CD4-positive, alpha-beta T cell treated with Interleukin-6 for 4 hours (primary cell): ENCODE measurements at places on chromosomes 1 and 21.

DNA sequence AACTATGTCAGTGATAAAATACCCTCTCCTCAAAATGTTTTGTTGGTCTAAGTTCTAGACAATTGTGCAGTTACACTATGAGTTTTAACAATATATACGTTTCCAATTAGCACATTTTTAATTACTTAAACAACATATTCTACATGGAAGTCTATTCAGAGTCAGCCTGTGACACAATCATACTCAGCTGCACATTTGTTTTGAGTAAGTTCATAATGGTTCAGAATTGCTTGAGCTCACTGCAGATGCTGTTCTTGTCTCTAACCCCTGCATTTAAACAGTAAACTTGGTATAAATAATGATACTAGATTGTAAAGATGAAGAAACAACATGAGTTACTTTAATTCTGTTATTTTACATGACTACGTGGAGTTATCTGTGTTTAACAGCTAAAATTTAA is 30.6 kb downstream of the CDKN2C start:
- DNase-seq: no peak

DNA sequence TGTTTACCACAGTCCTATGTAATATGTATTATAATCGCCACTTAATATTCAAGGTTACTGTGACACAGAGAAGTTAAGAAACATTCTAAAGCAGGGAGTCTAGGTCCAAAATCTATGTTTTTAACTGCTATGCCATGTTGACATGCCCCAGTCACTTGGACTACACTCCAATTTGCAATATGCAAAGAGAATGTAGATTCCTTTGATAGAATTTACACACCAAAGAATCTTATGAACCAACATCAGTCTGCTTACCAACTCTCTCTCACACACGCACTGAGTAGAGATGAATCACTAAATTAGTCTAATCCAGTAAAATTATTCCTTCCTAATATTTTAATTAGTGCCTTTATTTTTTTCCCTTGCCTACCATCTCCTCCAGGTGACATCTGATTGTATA is 266.2 kb downstream of the OLFM3 start:
- DNase-seq: no peak

DNA sequence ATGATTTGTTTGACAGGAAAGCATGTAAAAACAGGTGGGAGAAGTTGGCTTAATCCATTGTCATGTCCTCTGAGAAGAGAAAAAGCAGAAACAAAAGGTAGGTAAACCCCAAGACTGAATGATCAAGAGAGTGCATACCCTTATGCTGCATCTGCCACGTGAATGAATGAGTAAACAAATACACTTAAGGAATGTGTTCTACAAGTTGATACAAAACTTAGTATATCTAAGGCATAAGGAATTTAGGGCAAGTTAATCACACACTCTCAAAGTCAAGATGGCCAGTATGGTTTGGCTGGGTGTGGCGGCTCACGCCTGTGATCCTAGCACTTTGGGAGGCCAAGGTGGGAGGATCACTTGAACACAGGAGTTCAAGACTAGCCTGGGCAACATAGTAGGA is 34.2 kb downstream of the HMCN1 start:
- no peak for DNase-seq

GRCh38 chr21:18340387-18340942 is 63.1 kb downstream of the TMPRSS15 start:
- no peak for DNase-seq

DNA sequence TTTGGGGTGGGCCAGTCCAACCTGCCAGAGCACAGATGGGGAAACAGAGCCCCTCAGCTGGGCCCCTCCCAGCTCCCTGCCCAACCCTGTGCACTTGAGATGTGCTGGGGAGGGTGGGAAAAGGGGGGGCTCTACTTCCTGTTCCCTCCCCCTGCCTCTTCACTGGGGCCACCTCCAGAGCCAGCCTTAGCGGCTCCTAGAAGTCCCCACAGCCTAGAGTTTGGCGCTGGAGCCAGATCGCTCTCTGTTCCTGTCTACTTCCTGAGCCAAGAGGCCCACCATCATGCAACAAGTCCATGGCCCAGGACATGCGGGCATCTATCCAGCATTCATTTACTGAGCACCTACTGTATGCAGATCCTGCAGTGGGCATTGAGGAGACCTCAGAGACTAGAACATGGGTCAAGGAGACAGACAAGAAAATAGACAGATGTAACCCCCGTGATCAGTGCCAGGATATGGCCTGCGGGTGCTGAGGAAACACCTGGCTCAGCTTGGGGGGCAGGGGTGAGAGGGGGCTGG is 144.1 kb downstream of the SYF2 start:
- DNase-seq: no peak

DNA sequence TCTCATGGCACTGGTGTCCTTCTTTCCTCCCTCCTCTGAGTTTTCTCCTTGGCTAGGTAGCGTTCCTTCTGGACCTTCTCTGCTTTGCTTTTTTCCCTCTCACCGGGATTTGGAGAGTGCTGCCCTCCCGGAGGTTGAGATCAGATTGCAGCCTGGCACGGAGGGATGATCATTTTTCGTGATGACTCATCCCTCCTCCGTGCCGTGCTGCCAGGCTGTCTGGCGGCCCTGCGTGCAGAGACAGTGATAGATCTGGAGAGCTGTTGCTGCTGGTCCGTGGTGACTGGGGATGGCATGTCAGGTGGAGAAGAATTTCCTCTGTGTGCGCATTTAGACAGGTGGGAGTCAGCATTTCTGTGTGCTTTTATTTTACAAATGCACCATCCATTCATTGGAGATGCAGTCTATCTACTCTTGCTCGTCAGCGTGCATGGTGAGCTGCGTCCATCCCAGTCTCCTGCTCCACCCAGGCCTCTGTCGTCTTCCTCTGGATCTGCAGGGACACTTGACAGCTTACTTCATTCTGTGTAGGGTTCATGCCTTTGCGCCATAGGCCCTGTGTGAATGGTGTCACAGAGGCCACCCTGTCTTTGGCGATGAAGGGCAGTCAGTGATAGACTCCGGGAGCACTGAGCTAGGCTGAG is 104.4 kb downstream of the PCBP3 start:
- DNase-seq: no peak

- no peak for DNase-seq
These were observed 27.4 kb downstream of the RRP15 start for GRCh38 chr1:218312509-218312908.

GRCh38 chr1:21614419-21615115 is 54.6 kb downstream of the RAP1GAP start:
- DNase-seq: no peak

DNA sequence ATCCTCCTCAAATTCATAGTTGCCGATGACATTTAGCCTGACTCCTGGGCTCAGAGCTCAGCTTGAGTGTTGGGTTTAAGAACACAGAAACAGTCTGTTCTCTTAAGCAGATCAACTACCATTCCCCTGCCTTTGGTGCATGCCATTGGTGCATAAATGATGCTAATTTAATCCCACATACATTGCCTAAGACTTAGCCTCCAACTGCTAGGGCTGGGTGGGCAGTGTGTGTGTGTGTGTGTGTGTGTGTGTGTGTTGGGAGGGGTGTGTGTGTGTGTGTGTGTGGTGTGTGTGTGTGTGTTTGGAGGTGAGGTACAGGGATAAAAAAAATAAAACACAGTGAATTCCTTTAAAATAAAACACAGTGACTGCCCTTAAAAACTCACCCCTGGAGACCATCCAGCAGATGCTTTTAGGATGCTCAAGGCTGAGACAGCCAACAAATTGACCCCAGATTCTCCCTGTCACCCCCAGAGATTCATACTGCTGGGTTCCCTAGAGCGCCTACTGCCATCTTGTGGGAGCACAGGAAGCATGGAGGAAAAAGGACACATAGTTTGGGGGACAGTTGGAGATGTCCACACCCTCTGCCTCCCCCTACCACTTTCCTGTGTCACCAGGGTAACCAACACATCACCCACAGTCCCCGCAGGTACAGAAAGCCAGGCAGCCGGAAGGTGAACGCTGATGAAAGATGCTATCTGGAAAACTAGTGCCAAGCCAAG is 30.6 kb downstream of the KLHDC7A start:
- no peak for DNase-seq

DNA sequence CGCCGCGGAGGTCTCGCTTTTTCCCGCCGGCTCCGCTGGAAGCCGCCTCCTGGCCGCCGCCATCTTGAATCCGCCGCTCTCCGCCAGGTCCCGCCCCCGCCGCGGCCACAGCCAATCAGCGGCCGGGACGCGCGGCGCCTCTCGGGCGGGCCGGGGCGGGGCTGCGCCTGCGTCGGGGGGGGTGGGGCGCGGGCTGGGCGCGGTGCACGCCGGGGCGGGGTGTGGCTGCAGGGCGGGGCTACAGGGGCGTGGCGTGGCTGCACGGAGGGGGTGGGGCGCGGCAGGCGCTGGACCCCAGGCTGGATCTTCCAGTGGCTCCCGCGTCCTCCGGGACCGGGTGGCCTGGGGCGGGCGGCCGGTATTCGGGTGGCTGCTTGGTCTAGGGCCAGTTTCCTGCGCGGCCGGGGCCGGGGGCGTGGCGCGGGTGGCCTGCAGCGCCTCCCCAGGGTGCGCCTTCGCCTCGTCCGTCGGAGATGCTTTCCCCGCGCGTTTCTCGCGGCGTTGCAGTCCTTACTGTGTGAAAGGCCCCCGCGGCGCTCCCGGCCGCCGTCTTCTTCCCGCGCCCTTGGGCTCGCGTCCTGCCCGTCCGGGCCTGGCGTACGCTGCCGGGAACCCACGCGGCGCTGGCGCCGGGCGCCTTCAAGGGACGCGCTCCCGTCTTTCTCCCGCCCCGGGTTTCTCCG is 575 bp downstream of the PCNT start:
- peak; percentile 90 for DNase-seq

DNA sequence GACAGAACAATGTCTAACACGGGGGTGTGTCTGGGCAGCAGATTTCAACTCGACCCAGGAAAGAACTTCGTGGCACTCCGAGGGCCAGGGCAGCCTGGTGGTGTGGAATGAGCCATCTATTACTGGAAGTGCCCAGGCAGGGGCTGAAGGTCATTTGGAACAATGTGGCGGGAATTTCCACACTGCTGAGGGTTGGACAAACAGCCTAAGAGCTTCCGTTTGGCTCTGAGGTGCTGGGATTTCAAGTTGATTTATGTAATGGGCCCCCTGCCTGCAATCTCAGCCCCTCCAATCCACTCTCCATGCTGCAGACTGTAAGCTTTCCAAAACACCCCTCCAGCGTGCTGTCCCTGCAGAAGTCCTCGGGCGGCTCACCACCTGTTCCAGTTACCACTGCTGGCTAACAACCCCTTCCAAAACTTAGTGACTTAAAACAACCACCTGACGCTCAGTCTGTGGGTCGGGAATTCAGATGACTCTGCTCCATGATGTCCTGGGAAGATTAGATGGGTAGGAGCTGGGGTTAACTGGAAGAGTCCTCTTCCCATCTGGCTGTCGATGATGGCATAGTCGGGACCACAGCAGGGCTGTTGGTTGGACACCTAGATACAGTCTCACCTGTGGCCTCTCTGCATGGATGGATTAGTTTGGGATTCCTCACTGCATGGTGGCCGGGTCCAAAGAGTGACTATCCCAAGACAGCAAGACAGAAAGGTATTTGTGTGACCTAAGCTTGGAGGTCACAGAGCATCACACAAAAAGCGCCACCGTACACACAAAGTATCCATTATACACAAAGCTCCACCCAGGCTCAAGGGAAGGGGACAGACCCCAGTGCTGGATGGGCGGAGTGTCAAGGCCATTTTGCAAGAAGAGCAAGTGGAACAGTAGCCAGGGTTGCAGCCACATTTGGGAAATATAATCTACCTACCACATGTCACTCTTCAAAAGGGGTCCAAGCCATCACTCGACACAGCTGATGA is 89.7 kb upstream of the IFFO2 start:
- no peak for DNase-seq

DNA sequence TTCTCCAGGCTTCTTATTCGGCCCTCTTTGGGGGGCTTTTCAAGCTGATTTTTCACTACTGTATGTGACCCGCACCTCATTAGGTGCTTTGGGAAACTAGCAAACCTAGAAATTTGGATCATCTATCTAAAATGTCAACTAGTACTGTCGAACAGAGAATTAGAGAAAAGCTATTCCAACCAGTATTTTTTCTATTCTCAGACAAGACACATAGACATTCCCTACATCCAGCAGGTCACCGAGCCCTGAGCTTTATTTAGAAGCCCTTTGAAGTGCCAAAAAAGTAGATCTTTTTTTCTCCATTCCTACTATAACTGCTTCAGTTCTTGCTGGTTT is 310 bp upstream of the SSR2 start:
- no peak for DNase-seq

DNA sequence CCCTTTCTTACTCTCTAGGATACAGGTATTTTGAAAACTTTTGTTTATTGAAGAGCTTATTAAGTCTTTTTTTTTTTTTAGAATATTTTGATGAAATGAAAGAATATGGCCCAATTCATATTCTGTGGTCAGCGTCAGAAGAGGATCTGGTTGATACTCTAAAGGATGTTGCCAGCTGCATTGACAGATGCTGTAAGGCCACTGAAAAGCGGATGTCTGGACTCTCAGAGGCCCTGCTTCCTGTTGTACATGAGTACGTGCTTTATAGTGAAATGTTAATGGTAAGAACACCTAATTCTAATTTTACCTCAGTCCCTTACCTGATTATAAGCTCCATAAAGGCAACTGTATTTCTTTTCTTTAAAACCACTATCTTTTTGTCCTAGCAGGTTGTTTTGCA is 37.1 kb downstream of the SNX7 start:
- no peak for DNase-seq

DNA sequence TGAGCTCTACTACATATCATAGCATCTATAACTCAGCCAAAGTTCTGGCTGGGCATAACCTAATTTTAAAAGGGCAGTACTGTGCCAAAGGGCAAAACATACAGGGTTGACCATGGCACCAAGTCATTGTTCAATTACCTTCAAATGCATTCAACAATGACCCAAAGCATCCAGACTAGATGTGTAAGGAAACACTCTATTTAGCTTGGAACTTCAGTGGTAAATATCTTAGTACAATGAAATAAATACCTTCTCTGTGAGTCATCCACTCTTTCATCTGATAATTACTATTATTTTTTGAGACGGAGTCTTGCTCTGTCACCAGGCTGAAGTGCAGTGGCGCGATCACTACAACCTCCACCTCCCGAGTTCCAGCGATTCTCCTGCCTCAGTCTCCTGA is 70.0 kb downstream of the NVL start:
- DNase-seq: no peak

DNA sequence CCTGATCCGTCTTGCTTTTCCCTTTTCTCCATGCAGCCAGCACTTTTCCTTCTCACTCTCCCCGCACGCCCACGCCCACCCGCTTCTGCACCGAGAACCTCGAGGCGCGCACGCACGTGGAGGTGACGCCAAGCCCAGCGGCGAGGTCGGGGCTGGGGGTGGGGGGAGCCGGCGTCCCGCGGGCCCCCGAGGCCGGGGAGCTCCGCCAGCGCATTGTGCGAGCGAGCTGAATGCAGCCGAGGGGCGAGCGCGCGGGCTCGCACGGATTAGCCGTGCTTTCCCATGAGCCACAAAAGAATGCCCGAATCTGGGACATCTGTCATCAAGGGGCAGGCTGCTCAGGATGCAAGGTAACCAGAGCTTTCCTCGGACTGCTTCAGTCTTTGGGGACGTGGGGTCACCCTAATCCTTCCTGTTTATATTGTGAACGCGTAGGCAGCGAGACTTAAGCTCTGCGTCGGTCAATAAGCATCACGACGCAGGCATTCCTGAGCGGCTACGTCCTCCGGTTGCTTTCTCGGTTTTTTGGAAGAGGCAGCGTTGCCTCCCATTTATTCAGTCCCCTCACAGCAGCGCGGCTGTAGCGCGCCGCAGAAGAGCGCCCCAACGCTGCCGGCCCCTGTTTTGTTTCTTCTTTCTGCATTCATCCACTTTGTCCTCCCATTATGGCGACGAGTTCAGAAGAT is 67.3 kb upstream of the AKT3 start:
- peak; percentile 14 for DNase-seq
